ENCODE measurements at places on chromosomes 5 and 9. TPM values are rescaled to one million over a fixed set of nuclear protein-coding genes. Genes with fewer than 3 reads are reported as not detected.

- H3K4me3 ChIP-seq: no peak overlapping the region
- H3K36me3 ChIP-seq: no peaks in the 10 kb centered on the region
- H3K27ac ChIP-seq: no peak overlapping the region
- peaks cover 32% of the 10 kb centered on the region for H3K27me3 ChIP-seq
Observed at GRCh38 chr9:89601306-89601705, 3.5 kb upstream of the GADD45G start.

DNA sequence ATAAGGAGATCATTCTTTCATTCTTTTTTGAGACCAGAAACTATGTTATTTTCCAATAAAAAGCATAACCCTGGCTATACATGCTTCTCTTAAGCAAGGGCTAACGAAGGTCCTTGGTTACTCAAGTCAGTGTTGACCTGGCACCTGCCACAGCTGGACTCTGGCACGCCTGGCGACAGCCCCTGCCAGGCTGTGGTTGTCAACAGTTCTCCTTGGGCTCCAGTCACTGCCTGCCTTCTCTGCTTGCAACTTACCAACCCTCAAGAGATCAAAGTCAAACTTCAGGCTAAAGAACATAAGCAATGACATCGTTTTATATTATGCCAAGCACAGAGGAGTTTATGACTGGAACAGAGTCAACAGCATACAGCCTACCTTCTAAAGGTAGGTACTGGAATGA lies 61.4 kb upstream of the TBC1D9B start:
- no peaks in the 10 kb centered on the region for H3K27me3 ChIP-seq
- H3K36me3 ChIP-seq: peaks cover 5% of the 10 kb centered on the region
- no peak for DNase-seq
- no peaks in the 10 kb centered on the region for H3K4me1 ChIP-seq
- H3K4me3 ChIP-seq: no peak overlapping the region

DNA sequence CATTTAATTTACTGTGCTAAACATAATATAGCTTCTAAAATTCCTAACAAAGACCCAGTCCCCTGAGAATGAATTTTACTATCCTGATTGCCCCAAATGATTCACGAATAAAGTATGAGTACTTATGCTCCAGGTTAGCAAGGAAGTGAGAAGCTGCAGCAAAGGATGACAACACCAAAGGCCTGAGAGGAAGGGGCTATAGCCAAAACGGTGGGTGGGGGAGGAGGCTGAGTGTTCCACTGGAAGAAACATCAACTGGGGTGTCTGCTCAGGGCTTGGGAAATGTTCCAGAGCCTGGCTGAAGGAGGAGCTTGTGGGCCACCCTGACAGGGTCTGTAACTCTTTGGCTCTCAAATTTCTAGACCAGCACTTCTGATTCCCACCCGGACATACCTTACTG lies 157.3 kb downstream of the ADAMTS12 start:
- H3K36me3 ChIP-seq: no peaks in the 10 kb centered on the region
- peaks cover 27% of the 10 kb centered on the region for H3K4me1 ChIP-seq
- H3K27ac ChIP-seq: peak overlapping the region; percentile 5
- no peak for DNase-seq
- H3K4me3 ChIP-seq: no peak overlapping the region
- no peaks in the 10 kb centered on the region for H3K27me3 ChIP-seq

LEAP2 gene
- total RNA-seq: under 0.01 TPM

RANBP17 gene
- total RNA-seq: 4.0 TPM

CDC25C gene
- total RNA-seq: 1.8 TPM
